ENCODE measurements at places on chromosomes 7 and 10.

DNA sequence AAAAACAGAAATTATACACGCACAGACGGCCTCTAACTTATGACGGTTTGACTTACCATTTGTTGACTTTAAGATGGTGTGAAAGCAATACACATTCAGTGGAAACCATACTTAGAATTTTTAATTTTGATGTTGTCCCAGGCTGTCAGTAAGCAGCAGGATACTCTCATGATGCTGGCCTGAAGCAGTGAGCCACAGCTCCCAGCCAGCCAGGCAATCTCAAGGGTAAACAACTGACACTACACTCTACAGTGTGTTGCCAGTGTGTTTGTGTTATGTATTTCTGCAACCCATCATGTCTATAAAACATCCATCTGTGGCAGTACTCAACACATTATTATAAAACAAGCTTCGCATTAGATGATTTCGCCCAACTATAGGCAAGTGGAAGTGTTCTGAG lies 747.5 kb downstream of the NRG3 start:
- no peak for DNase-seq

- no peak for DNase-seq
These were observed 23.7 kb upstream of the TIAL1 start for GRCh38 chr10:119620241-119621077.

DNA sequence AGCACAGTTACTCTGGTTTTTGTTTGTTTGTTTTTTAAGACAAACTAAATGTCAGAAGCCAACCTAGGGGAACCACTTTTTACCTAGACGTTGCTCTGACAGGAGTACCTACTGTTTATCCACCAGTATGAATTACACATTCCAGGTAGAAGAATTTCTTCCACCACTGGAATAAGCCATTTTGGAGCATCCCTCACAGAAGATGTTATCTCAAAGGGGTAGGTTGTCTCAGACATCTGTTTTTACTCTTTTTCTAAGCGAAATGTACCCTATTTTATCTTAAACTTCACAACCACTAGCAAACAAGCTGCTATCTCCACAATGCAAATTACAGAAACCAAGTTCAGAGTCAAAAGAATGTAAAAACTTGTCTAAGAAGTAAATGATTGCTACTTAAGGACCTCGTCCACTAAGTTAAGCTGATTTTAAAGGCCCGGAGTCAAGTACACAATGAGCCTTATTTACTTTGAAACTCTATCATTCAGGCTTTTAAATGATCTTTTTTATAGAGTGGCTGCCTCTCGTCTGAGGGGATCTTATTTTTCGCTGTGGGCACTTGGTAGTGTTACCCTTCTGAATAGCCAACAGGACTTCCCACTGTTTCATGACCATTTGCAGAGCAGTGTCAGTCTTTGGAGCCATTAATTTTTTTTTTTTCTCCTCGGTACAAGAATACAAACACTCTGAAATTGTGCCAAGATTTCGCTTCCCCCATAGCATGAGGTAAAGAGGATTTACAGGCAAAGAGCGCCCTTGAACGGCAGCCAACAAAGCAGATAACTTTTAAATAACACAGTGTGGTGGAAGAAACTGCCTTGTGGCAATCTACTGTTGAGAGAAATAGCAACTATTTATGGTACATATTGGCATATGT lies 15.7 kb upstream of the ARMC3 start:
- DNase-seq = no peak

GRCh38 chr10:89163265-89163995 lies 43.7 kb downstream of the CH25H start:
- peak; percentile 65 for DNase-seq

DNA sequence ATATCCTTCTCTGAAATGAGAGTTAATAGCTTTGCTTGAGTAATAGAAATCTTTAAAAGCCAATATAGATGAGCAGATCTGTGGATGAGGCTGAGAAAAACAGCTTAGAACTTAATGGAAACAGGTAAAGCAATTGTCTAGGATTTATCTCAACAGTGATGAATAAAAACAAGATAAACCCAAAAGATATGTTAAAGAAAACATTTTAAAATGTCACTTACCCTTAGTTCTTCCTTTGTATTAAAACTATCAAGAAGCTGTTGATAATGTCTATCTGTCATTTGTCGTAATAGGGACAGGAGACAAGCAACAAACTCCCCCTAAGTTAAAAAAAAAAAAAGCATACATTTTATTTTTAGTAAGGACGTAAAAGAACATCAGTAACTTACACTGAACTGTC lies 272.1 kb upstream of the IMMP2L start:
- no peak for DNase-seq

DNA sequence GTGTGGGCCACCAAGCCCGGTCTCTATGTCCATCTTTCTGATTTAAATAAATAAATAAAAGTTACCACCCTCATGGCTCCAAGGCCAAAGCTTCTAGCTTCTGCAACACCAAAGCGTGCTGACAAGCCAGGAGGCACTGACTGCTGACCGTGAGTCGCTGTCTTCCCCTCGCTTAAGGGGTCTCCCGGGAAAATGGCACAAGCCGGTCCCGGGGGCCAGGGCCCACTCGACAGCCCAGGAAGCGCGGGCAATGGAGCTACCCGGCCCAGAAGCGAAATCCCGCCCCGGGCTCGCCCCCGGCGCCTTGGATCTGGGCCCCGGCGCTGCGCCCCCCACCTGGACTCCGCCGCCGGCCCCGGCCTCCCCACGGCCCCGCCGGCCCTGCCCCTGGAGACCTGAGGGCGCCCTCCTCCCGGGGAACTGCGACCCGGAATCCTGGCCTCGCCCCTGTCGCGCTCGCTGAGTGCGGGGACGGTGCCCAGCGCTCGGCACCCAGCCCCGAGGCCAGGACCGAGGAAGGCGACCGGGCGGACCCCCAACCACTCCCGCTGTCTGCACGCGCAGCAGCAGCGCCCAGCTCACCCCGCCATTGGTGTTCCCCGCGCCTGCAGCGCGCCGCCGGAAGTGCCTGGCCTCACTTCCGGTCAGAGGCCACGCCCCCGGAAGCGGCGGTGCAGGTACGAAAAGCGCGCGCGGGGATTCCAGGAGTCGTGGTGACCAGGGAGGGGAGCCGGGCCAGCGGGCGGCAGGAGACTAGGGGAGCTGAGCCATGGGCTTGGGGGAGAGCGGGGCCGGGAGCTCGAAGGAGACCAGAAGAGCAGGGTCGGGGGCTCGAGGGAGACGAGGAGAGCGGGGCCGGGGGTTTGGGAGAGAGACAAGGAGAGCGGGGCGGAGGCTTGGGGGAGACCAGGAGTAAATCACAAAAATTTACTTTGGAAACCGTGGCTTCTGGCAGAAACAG lies at the start of the genes MRM2 and NUDT1:
TSS of gene MRM2 (minus strand) at position 626 of the 961 bp plus-strand sequence. CDS start at position 590, 36 bp downstream.
TSS of gene NUDT1 (plus strand) at position 647 of the 961 bp plus-strand sequence. CDS start 2,349 bp downstream, outside the sequence.
- peak; percentile 92 for DNase-seq

GRCh38 chr10:48478980-48479811 lies 125.7 kb downstream of the ARHGAP22 start:
- peak; percentile 26 for DNase-seq

- no peak for DNase-seq
These were observed 418.6 kb upstream of the NPVF start for GRCh38 chr7:25646726-25647413.

DNA sequence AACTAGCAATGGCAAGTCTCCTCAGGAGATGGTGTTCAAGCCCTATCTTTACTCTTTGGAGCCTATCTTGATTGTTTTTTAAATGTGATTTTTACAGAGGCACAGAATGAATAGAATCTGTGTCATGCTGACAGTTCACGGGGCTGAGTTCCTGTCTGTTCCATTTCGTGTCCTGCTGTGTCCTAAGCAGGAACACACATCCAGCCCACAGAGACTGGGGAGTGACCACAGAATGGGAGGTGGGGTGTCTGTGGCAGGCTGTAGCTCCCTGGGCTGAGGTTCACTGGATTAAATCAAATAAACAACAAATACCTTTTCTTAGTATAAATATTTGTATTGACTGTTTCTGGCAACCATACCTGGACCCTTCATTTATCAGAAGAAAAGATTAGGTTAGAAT lies 73.4 kb upstream of the CARD11 start:
- peak; percentile 25 for DNase-seq

DNA sequence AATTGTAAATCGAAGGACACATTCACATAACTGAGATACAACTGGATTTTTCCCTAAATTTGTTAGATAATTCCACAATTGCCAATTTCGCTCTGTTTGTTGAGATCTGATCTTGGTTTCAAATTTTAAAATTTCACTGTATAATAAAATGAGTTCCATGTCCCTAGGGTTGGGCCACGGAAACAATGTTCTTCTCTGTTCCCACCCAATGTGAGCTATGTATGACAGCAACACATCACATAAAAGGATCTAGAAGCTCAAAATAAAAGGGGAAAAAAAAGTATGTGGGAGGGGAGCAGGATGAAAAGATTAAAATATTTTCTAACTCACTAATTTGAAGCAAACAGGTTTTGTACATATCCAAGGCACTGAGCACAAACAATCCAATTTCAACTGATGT lies 287.8 kb upstream of the MKLN1 start:
- no peak for DNase-seq

- no peak for DNase-seq
These were observed 306.8 kb downstream of the SDK1 start for GRCh38 chr7:3607847-3608246.

GRCh38 chr10:14433147-14433546 lies 102.4 kb upstream of the FRMD4A start:
- DNase-seq = no peak

GRCh38 chr7:12220389-12221046 lies 9.4 kb downstream of the TMEM106B start:
- DNase-seq = no peak

GRCh38 chr7:44965937-44966730 lies 12.7 kb downstream of the MYO1G start:
- peak; percentile 61 for DNase-seq

DNA sequence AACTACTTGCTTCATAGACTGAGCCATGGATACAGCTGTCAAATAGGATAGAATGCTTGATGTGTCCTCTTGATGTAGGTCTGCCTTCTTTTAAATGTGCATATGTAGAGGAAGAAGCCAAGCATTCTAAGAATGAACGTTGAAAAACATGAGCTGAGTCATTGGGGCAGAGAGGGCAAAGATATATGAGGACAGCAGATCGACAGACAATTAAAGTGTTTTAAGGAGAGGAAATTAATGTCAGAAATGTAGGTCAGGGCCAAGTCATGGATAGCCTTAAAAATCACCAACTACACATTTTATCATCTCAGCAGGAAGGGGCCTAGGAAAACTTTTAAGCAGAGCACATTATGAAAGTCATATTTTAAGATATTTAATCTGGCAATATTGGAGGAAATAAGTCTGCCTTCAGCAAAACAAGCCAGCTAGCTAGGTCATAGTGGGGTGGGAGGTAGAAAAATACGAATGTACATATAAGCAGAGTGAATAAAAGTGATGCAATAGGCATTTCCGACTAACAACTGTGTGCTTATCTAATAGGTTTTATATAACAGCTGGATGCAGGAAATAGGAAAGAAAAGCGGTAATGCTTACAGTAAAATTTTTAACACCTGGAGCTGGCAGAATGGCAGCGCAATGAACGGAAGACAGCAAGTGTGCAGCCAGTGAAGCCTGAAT lies 638.3 kb upstream of the TPK1 start:
- no peak for DNase-seq

GRCh38 chr7:29401769-29402168 lies 161.9 kb upstream of the PRR15 start:
- no peak for DNase-seq

DNA sequence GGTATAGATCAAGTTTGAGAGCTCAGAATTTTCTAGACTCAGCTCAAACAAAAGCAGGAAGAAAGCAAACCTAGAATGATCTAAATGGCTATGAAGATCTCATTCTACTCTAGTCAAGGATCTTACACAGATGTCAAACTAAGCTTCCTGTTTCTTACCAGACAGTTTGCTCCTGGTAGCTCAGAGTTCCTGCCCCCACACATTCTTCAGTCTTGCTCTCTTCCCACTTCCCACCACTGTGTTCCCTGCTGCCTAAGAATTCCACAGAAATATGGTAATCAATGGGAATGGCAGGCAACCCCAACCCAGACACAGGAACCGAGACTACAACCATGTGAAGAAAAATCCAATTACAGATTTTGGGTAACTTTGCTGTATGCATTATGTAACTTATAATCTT lies 133.4 kb upstream of the PTN start:
- no peak for DNase-seq

DNA sequence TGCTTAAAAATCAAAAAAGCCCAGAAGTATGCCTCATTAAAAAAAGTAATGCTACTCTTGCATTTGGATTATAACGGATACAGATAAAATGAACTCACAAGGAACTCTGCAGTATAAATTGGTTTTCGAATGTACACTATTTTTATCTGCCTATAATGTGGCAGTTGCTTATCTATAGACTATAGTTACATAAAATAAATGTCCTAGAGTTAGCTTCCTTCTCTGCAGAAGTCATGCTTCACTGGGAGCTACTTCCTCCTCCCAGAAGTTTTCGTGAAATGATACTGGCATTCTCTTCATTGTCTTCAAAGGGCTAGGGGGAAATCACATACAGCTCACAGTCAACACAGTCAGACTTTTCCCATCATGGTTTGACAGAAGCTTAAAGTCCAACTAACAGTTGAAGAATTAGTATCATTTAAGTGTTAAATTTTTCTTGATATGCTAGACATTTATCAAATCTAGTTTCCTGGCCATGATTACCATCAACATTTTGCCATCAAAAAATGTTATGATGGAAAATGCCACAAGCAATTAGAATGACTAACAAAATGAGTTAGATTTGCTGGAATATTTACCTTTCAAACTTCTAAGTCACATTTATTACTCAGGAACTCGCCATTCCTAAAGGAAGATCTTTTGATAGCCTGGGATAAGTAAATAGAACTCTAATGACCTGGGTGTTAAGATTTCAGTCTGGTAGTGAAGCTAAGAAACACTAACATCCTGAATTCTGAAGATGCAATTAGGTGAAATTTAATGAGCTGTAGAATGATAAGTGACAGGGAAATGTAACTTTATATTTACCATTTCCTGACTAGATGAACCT lies 87.3 kb upstream of the TRIL start:
- no peak for DNase-seq

- DNase-seq = no peak
These were observed 14.3 kb downstream of the UBTD1 start for GRCh38 chr10:97512993-97513392.

GRCh38 chr7:1691601-1692514 lies 21.8 kb downstream of the ELFN1 start:
- DNase-seq = peak; percentile 35

GRCh38 chr10:114281461-114281860 lies 42.4 kb downstream of the VWA2 start:
- DNase-seq = no peak

- no peak for DNase-seq
These were observed 32.1 kb upstream of the TNRC18 start for GRCh38 chr7:5455581-5456219.

All from activated CD8-positive, alpha-beta memory T cell treated with anti-CD3 and anti-CD28 coated beads, Interleukin-2, amount 50 U/mL, for 48 hours (primary cell).